SW 1271 (cell line): ENCODE measurements at places on chromosomes 7 and 10.

- no peak for DNase-seq
Measured at GRCh38 chr7:27704422-27705199, 35.4 kb upstream of the TAX1BP1 start.

- no peak for DNase-seq
Measured at GRCh38 chr7:132243051-132243450, 333.2 kb downstream of the PLXNA4 start.

DNA sequence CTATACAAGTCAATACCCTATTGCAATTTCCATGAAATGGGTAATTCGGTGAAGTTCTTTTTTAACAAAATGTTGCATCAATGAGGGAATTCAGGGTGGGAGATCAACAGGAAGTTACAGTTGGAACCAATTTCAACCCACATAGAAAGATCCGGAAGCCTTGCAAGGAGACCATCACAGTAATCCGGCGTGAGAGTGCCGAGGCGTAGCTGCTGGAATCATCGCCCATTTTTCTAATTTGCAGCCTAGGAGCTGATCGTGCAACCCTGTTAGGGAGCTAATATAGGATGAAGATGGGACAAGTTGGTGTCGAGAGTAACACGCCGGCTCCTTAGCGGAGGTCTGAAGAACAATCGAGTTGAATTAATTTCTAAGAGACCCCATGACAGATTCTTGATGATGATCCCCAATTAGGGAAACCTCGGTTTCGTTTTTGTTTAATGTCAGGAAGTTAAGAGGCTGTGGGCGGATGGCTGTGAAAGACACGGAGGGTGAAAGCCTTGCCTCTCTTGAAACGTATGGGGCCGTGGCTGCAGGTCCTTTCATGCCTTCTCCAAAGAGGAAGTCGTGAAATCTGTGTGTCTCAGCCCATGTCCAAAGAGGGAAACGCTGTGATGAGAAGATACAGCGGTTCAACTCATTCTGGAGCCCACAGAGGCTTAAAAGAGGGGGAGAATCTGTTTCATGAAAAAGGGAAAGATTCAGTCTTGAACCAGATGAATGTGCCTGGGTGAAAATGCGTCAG is 51.2 kb upstream of the CARD11 start:
- no peak for DNase-seq

DNA sequence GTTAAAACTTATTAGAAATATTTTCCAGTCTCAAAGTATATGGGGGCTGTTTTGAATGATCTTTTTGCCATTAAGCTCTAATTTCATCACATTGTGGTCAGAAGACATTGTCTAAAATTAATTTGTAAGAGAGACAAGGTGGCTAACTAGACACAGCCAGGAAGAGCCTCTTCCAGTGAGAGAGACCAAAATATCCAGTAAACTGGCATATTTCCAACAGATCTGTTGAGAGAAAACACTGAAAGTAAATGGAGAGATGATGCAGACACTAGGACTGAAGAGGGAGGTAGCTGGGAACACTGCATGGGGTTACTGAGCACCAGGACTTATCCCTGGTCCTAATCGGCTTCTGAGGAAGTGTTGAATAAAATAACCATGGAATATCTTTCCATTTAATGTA is 101.5 kb upstream of the TAS2R16 start:
- no peak for DNase-seq

DNA sequence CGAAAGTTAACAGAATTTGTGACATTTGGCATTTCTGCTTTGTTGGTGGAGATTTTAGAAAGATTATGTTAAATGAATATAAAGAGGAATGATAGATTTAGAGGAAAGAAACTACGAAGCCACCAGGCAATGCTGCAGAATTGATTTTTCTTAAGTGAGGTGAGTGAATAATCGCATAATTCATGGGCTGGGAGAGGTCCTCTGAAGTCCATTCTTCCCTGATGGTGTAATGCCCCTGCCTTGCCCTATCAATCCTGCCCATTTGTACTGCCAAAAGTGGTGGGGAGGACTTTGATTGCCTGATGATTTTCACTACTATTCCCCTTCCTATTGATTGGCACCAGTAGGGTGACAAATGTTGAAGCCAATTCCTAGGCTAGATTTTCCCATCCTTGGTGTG is 125.9 kb downstream of the C10orf90 start:
- DNase-seq, result no peak
